Cortex of kidney (tissue), 1 donor: ENCODE measurements at places on chromosomes 4 and X.

DNA sequence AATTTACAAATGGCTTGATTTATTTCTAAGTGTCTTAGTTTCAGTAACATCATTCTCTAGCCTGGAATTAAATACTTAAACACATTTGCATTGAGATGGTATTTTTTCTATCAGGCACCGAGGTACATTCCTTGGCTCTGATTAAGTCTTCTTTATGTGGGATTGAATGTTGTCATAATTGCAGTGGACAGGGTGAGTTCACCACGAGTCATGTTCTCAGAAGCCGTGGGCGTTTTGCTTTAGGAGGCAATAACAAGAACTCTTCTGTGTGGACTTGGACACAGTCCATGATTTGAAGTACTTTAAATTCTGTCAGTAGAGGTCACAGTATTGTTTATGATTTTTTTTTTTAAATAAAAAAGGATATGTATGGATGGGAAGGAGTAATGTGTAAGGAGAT lies 57.1 kb upstream of the EFHC2 start:
- DNase-seq, result no peak

GRCh38 chrX:87063642-87064041 lies 454.0 kb upstream of the KLHL4 start:
- no peak for DNase-seq

DNA sequence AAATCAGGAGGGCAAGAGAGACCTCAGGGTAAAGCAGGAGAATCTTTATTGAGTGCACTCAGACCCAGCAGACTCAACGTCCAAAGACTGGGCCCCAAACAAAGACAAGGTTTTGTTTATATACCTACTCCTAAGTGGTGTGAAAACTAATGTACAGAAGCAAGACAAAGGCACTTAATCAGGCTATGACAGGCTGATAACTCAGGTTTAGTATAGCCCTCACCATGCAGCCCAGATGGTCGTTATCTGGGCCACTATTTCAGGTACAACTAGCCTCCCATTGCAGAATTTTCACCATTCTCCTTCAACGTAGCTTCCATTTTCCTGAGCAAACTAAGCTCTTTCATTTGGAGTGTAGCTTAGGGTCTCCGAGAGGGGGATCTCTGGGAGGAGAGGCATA lies 36.9 kb downstream of the SULT1E1 start:
- no peak for DNase-seq

GRCh38 chr4:37623125-37623524 lies 63.1 kb downstream of the RELL1 start:
- no peak for DNase-seq

DNA sequence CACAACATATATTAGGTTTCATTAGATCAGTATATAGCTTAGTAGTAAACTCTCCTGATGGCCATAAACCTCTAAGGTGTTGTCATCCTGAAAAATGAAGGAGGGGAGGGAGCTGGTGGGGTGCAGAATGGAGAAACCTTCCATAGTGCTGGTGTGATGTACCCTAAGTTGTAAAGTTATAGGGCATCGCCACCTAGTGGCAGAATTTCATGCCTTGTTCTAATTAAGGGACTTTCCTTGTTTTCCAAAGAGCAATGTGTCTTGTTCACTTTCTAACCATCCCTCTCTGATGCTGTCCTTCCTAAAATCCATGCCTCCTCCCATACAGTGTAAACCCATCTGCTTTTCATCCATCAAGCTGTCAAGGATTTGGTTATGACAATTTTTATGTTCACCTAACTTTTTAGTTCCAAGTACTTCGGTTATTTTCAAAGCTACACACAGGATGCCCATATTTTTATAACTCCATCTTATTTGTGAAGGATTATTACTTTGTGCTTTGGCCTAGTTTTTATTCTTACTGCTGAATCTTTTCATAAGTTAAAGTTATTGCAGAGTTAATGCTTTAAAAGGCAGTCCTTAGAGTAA lies 4.5 kb downstream of the NBDY start:
- DNase-seq, result no peak

GRCh38 chr4:67883458-67883857 lies 344 bp downstream of the TMPRSS11D start:
- DNase-seq, result no peak

DNA sequence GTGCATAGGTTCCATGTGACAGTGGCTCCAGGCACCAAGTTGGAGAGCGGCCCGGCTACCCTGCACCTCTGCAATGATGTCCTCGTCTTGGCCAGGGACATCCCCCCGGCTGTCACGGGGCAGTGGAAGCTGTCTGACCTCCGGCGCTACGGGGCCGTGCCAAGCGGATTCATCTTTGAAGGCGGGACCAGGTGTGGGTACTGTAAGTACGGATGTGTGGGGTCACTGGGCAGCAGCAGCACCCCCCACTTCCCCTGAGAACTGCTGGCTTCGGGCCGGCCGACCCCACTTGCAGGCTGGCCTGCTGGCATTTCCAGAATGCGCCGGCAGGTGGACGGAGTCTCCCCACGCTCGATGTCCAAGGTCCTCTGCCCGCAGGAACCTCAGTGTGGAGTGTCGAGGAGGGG lies 13.2 kb downstream of the DOK7 start:
- DNase-seq, result no peak

DNA sequence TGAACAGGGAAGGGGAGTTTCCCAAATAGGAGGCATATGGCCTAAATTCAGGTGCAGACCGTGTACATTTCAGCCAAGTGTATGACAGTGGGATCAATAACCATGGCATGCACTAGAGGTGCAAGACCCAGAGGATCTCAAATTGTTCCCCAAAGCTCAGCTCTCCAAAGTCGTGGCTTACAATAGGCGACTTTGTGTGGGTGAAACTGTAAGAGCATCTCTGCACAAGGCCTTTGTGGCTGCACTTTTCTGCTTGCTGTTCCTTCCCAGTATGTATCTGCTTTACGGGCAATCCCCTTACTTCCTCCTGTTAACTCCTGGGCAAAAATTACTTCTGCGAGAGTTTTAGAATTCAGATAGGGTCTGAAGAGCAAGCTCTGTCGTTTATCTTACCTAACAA lies 518.3 kb upstream of the ZFP42 start:
- no peak for DNase-seq

GRCh38 chrX:19792412-19792811 lies 95.0 kb downstream of the SH3KBP1 start:
- no peak for DNase-seq

DNA sequence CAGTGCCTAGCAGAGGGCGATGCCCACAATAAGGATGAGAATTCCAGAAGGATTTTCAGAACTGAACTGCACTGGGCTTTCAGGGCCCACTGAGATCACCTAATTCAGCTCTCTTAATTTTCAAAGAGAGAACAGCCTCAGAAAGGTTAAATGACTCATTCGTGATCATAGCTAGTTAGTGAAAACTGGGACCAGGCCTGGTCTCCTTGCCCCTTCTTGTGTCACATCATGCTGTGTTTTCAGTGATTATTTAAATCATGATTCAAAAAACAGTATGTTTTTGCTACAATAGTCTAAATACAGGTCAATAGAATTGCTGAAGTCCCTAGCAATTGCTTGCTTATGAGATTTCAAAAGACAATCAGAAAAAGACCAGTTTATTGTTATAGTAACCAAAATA lies 136.4 kb upstream of the PLAC1 start:
- no peak for DNase-seq

DNA sequence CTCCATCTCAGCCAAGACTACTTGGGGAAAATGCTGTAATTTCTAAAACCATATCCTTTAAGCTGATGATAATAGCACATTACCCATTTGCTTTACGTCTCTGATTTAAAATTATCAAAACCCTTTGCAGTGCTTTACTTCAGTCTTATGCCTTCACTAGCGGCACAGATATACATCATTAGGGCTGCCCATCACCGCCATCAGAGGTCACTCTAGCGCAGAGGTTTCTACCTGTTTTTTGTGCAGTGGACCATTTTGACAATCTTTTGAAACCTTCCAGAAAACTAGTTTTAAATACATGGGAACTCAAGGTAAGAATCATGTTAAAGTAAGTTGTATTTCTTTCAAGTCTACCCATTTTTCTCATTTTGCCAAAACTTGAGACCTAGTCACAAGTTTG lies 592.5 kb downstream of the PPARGC1A start:
- DNase-seq, result no peak

- no peak for DNase-seq
Observed at GRCh38 chr4:128512161-128512560, 224.5 kb upstream of the PGRMC2 start.

GRCh38 chr4:77163641-77164040 lies 6.6 kb downstream of the CCNG2 start:
- DNase-seq, result no peak

- no peak for DNase-seq
Observed at GRCh38 chr4:158322109-158322508, 111.8 kb downstream of the TMEM144 start.

GRCh38 chrX:9902656-9903055 lies 64.5 kb upstream of the CLDN34 start:
- no peak for DNase-seq

DNA sequence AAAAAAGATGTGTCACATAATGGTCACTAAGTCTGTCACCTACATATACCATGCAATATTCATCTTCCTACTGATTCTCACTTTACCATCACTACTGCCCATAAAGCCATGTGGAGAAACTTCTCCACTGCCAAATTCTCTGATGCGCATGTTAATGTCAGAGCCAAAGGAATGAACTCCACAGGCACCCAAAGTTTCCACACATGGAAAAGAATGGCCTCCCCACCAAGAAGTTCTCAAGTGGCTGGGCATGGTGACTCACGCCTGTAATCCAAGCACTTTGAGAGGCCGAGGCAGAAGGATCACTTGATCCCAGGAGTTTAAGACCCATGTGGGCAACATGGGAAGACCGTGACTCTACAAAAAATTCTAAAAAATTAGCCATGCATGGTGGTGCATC lies 43.8 kb upstream of the UGDH start:
- no peak for DNase-seq

DNA sequence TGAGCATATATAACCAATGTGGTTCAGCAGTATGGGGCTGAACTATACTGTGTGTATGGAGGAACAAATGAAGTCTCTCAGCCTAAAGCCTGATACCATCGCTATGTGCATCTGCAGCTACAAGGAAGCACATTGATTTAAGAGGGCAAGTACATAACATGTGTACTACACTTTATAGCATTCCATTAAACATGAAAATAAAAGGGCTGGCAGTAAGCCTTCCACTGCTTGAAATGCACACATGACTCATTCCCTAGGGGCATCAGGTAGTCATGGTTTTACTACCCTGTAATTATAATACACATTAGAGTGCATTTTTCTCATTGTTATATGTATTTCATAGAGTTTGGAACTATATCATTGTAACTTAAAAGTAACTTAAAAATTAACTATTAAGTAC lies 51.2 kb downstream of the SMARCA1 start:
- DNase-seq, result no peak

DNA sequence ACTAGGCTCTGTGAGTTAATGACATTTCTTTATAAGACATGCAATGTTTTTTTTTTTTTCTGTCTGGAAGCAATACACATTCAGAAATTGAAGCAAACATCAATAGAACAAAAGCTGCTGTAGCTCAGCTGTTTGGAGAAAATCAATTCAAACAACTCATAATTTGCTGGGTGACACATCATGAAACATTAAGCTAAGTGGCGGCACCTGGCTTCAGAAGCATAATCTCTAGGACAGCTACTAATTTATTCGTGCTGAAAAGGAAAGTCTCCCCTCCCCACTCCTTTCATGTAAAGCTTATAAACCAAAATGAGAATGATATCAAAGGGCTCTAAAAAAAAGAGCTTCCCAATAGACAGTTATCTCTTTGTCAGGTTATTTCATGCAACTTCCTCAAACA lies 73.9 kb downstream of the LUZP4 start:
- no peak for DNase-seq

DNA sequence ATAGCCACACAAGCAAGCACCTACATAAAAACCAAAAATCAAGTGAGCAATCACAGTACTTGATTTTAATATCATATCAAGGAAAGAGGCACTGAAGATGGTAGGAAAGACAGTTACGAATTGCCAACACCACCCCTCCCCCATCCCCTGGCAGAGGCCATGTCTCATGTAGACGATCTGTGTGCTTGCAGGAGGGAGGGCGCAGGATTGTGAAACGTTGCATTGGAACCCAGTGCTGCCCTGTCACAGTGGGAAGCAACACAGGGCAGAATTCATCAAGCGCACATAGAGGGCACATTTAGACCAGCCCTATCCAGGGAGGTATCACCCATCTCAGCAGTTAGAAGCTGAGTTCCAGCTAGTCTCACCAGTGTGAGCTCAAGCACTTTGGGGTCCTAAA lies 359.8 kb downstream of the DMD start:
- DNase-seq, result no peak

GRCh38 chr4:139743027-139743426 lies 77.4 kb downstream of the MGST2 start:
- DNase-seq, result no peak
